Ovary (tissue), 10 donors: ENCODE measurements at places on chromosomes 3 and 15. TPM values are rescaled to one million over a fixed set of nuclear protein-coding genes. Genes with fewer than 3 reads are reported as not detected.

DNA sequence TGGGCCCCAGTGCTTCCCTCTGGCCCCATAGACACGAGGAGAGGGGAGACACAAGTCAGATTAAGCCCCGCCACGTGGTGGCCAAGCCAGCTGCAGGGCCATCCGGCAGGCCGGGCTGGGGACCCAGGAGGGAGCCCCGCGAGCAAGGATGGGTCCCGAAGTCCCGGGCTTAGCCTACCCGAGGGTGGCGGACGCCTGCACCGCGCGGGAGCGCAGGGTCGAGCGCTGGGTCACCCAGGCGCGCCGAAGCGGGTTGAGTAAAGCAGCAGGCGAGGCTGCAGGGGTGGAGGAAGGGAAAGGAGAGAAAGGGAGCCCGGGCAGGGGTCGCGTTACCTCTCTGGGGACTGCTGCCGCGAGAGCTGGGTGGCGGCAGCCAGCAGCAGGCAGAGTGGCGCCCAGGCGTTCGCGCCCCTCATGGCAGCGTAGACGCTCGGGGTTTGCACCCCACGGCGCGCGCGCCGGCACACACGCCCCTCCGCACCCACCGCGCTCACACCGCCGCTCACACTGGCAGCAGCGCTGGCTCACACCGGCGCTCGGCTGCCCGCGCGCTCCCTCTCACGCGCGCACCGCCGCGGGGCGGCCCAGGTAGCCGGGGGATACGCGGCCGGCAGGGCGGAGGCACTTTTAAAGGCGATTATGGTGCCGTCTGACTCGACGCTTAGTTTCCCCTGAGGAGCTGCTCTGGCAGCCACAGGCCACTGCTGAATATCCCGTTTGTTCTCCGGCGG is at the start of gene PCOLCE2:
PCOLCE2 (minus strand) TSS at position 603 of the 731 bp plus-strand sequence; CDS start at position 416, 187 bp downstream.
- no peak within 1 kb of the TSS for H3K27ac ChIP-seq
- H3K4me3 ChIP-seq = peak within 1 kb of the TSS; percentile 52
- peak; percentile 19 for DNase-seq
- H3K36me3 ChIP-seq = no peaks in the 10 kb centered on the region
- no peaks in the 10 kb centered on the region for H3K27me3 ChIP-seq

The FETUB gene
- not detected for total RNA-seq

The CP gene
- total RNA-seq = 2.7 TPM

DNA sequence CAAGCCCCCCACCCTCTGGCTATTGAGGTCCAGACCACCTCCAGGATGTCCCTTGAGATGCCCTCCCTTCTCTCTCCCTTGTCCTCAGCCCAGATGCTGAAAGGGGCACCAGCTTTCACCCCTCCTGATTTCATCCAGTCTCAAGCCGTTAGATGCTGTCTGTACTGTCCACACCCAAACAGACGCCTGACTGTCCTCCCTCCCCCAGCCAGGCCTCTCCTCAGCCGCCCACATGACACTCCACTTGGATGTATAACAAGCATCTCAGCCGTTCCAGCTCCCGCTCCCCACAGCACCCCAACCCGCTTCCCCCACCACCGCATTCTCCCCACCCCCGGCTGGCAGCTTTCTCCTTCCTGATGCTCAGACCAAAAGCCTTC is 25.0 kb upstream of the CYP11A1 start:
- no peak overlapping the region for H3K27ac ChIP-seq
- no peak overlapping the region for H3K4me3 ChIP-seq
- DNase-seq = peak; percentile 53
- H3K36me3 ChIP-seq = no peaks in the 10 kb centered on the region
- no peaks in the 10 kb centered on the region for H3K27me3 ChIP-seq
- no peaks in the 10 kb centered on the region for H3K4me1 ChIP-seq

GRCh38 chr15:90062973-90063769 is 39.1 kb downstream of the IDH2 start:
- DNase-seq = no peak
- H3K4me1 ChIP-seq = peaks cover 8% of the 10 kb centered on the region
- H3K36me3 ChIP-seq = no peaks in the 10 kb centered on the region
- H3K27me3 ChIP-seq = no peaks in the 10 kb centered on the region
- H3K27ac ChIP-seq = no peak overlapping the region

GRCh38 chr15:57158589-57158988 is 217.7 kb upstream of the CGNL1 start:
- no peak overlapping the region for H3K4me3 ChIP-seq
- no peak overlapping the region for H3K27ac ChIP-seq
- no peak for DNase-seq
- no peaks in the 10 kb centered on the region for H3K36me3 ChIP-seq
- no peaks in the 10 kb centered on the region for H3K27me3 ChIP-seq
- H3K4me1 ChIP-seq = peaks cover 5% of the 10 kb centered on the region

The SACM1L gene
- total RNA-seq = 30.2 TPM

The HACL1 gene
- 16.3 TPM for total RNA-seq

The DNAH12 gene
- 20.1 TPM for total RNA-seq

The PP2D1 gene
- not detected for total RNA-seq

GRCh38 chr3:185402561-185402960 is 39.6 kb downstream of the MAP3K13 start:
- peaks cover 4% of the 10 kb centered on the region for H3K4me1 ChIP-seq
- no peak overlapping the region for H3K4me3 ChIP-seq
- DNase-seq = peak; percentile 20
- no peaks in the 10 kb centered on the region for H3K36me3 ChIP-seq
- peak overlapping the region; percentile 22 for H3K27ac ChIP-seq
- H3K27me3 ChIP-seq = no peaks in the 10 kb centered on the region

The FBXW12 gene
- total RNA-seq = not detected

The ABI3BP gene
- total RNA-seq = 165 TPM

GRCh38 chr3:12947504-12948369 is 106.4 kb upstream of the RPL32 start:
- peaks cover 36% of the 10 kb centered on the region for H3K4me1 ChIP-seq
- peak; percentile 72 for DNase-seq
- no peaks in the 10 kb centered on the region for H3K27me3 ChIP-seq
- H3K27ac ChIP-seq = no peak overlapping the region

DNA sequence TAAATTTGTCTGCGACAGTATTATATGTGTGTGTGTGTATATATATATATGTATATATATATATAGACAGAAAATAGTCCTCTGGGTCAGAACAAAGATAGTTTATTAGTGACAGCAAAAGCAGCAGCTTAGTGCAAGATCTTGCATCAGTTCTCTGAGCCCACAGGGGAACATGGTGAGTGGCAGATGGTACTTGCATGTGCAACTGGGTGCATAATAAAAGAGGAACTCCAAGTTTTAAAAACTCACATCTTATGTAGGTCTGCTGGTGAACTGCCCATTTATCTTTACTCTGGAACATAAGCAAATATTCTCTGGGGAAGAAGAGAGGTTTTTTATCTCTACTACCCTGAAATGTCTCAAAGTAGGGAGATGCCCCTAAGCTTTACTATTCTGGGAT is 276.4 kb downstream of the POLQ start:
- no peaks in the 10 kb centered on the region for H3K27me3 ChIP-seq

GRCh38 chr15:89656116-89656815 is 999 bp upstream of the KIF7 start:
- no peak overlapping the region for H3K27ac ChIP-seq
- H3K4me3 ChIP-seq = no peak overlapping the region
- H3K36me3 ChIP-seq = no peaks in the 10 kb centered on the region
- H3K27me3 ChIP-seq = no peaks in the 10 kb centered on the region
- peaks cover 4% of the 10 kb centered on the region for H3K4me1 ChIP-seq

DNA sequence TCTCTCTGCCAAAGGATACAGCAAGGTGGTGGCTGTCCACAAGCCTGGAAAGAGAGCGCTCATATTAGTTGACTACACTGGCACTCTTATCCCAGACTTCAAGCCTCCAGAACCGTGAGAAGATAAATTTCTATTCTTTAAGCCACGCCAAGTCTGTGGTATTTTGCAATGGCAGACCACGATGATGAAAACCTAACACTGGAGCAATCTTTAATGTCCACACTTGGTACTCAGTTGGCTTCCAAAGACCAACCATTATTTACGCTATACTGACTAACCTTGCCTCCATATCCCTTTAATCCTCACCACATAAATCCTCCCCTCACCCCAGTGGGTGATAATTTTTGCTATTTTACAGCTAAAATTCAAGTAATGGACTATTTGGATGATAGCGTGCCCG is 16.9 kb upstream of the LACTB start:
- DNase-seq = no peak
- no peaks in the 10 kb centered on the region for H3K27me3 ChIP-seq
- no peaks in the 10 kb centered on the region for H3K36me3 ChIP-seq
- no peaks in the 10 kb centered on the region for H3K4me1 ChIP-seq

DNA sequence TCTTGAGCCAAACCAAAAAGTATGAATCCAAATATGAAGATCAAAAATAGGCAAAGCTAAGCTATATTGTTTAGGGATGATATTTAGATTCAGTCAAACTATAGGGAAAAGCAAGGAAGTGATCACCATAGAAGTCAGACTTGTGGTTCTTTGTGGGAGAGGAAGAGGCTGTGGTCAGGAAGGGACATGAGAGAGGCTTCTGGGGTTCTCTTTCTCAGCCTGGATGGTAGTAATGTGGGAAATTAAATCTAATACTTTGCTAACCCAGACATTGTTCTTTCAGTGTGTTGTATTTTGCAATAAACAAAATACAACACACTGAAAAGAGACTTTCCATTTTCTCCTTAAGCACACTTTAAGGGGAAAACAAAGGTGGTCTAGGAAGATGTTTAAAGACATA is 3.1 kb downstream of the CX3CR1 start:
- no peak overlapping the region for H3K4me3 ChIP-seq
- no peaks in the 10 kb centered on the region for H3K27me3 ChIP-seq
- no peak for DNase-seq

- DNase-seq = no peak
- no peaks in the 10 kb centered on the region for H3K36me3 ChIP-seq
- H3K27ac ChIP-seq = no peak overlapping the region
- no peaks in the 10 kb centered on the region for H3K27me3 ChIP-seq
- no peaks in the 10 kb centered on the region for H3K4me1 ChIP-seq
These were observed 17.1 kb upstream of the ITPKA start for GRCh38 chr15:41476416-41477048.

DNA sequence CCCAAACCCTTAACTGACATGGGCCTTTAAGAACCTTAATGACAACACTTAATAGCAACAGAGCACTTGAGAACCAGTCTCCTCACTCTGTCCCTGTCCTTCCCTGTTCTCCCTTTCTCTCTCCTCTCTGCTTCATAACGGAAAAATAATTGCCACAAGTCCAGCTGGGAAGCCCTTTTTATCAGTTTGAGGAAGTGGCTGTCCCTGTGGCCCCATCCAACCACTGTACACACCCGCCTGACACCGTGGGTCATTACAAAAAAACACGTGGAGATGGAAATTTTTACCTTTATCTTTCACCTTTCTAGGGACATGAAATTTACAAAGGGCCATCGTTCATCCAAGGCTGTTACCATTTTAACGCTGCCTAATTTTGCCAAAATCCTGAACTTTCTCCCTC is 49.9 kb downstream of the PGPEP1L start:
- no peaks in the 10 kb centered on the region for H3K36me3 ChIP-seq
- no peak overlapping the region for H3K4me3 ChIP-seq
- DNase-seq = no peak
- H3K27ac ChIP-seq = no peak overlapping the region
- H3K27me3 ChIP-seq = no peaks in the 10 kb centered on the region

DNA sequence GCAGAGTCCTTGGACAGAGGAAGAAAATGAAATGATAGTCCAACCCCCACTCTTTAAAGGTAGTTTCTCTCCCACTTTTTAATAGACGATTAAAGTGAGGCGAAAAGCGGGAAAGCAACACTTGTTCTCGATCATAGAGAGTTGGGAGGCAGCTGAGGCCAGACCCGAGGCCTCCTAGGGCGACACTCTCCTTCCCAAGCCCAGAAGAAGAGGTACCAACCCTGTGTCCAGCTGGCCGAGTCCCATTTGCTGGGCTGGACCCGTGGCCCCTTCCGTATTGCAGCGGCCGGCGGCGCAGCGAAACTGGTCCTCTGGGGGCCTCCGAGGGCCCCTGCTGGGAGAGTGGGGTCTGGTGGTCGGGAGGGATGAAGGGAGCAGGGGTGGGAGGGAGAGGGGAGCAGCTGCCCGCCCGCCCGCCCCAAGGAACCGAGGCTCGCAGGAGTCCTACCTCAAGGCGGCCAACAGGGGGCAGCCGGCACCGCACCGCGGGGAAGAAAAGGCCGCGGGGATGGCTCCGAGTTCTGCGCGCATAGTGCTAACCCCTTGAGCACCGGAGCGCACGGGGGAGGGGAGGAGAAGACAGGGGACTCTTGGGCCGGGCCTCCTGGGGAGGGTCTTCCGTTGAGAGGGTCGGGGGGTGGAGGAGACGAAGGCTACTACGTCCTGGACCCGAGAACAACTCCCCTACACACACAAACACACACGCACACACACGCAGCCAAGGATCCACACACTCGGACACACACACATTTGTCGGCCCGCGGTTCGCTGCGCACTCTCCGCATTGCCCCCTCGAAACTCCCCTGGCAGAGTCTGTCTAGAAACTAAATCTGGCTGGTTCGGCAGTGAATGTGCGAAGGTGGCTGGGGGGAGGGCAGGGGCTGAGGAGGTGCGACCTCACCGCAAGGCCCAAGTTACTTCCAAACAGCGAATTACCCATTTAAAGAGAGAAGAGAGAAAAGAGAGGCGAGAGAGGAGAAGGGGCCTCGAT is 2.0 kb downstream of the WNT5A start:
- peak overlapping the region; percentile 85 for H3K27ac ChIP-seq
- no peaks in the 10 kb centered on the region for H3K36me3 ChIP-seq
- peaks cover 8% of the 10 kb centered on the region for H3K4me1 ChIP-seq
- no peaks in the 10 kb centered on the region for H3K27me3 ChIP-seq
- peak; percentile 91 for DNase-seq

DNA sequence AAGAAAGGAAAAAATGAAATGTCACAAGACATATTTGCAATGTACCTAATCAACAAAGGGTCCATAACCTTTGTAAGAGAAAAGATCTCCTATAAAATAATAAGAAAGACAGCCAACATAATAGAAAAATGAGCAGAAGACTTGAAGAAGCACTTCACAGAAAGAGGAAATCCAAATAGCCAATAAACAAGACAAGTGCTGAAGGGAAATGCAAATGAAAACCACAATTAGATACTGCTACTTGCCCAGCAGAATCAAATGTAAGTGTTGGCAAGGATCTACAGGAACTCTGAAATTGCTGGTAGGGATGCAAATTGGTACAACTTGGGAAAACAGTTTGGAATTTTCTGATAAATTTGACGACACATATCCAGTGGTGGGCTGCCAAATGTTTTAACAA is 15.1 kb upstream of the TOPAZ1 start:
- no peaks in the 10 kb centered on the region for H3K36me3 ChIP-seq
- H3K4me1 ChIP-seq = no peaks in the 10 kb centered on the region
- H3K27me3 ChIP-seq = no peaks in the 10 kb centered on the region
- no peak overlapping the region for H3K4me3 ChIP-seq

The ITPKA gene
- 0.22 TPM for total RNA-seq

GRCh38 chr3:44359146-44359751 is 20.7 kb downstream of the TCAIM start:
- no peaks in the 10 kb centered on the region for H3K4me1 ChIP-seq
- no peaks in the 10 kb centered on the region for H3K36me3 ChIP-seq
- no peak for DNase-seq

The TMEM108 gene
- 0.07 TPM for total RNA-seq
